ENCODE measurements at places on chromosomes 4 and X. TPM values are rescaled to one million over a fixed set of nuclear protein-coding genes. Genes with fewer than 3 reads are reported as not detected.
A peak's percentile ranks its signal among the peaks of the same experiment; 100 is the strongest.

GRCh38 chr4:16092682-16093319 is 9.0 kb upstream of the PROM1 start:
- no peak for DNase-seq

GRCh38 chrX:97524997-97525396 is 641.3 kb downstream of the RPA4 start:
- no peak for DNase-seq

DNA sequence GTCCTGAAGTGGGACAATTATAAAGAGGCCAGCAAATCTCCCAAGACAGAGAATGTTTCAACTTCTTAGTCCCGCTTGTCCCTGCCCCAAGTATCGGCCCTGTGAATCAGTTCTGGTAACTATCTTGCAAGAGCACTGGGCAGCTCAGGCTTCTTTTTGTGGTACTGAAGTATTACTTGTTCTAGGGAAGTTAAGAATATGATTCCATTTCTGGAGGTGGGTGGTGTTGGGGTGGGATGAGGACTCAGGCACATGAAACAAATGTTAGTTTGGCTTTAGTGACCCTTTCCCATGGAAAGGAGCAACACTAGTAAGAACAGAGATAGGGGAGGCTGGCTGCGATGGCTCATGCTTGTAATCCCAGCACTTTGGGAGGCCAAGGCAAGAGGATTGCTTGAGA is 28.9 kb downstream of the HOPX start:
- no peak for DNase-seq

GRCh38 chr4:154107337-154107736 is 318.5 kb upstream of the SFRP2 start:
- no peak for DNase-seq

GRCh38 chrX:69085826-69086225 is 79.4 kb downstream of the PJA1 start:
- DNase-seq = no peak

GRCh38 chr4:123168812-123169211 is 227.8 kb upstream of the SPRY1 start:
- no peak for DNase-seq

- DNase-seq = no peak
Measured at GRCh38 chr4:152735396-152735859, 44.1 kb downstream of the TIGD4 start.

GRCh38 chrX:13463608-13464007 is 105.8 kb upstream of the EGFL6 start:
- DNase-seq = peak; percentile 13

GRCh38 chr4:15706646-15707362 is 3.9 kb downstream of the BST1 start:
- DNase-seq = no peak

DNA sequence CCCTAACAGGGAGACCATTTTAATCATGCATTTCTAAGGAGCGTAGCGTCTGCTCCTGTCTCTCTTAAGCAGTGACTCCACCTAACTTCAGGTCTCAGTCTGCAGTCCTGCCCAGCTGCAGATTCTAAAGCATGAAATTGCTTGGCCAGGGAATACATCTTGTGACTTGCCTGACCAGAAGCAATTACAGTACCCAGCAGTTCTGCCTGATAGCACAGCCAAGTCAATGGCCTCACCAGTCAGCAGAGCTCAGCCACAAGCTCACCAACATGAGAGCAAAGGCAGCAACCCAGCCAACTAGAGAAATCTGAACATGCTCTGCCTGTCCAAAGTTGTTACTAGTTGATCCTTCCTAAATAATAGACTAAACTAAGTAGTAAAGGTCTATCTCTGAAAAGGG is 2011.9 kb upstream of the PCDH10 start:
- no peak for DNase-seq

GRCh38 chrX:576904-577560 is 53.6 kb upstream of the SHOX start:
- DNase-seq = no peak

DNA sequence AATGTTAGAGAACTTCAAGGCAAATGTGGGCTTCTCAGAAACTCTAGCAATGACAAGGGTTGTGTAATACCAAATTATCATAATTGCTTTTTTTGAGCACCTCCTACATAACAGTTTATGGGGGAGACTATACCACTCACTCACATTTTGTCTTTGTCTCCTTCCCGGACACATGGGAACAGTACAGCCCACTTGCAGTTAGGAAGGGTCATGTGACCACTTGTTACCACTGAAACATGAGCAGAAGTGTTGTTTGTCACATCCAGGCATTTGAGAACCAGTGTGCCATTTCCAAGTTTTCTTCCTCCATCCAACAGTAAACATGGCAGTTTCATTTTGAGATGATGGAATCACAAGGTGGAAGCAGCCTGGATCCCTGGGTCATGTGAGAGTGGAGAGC is 6.9 kb downstream of the MAGEA11 start:
- no peak for DNase-seq

DNA sequence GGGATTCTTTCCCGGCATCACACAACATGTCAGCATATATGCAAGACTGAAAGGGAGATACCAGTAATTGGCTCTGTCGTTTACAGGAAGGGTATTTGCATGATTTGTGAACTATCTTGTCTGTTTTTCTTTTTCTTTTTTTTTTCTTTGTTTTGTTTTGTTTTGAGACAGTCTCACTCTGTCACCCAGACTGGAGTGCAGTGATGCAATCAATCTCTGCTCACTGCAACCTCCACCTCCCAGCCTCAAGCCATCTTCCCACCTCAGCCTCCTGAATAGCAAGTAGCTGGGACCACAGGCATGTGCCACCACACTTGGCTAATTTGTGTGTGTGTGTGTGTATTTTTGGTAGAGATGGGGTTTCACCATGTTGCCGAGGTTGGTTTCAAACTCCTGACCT is 262.7 kb upstream of the F9 start:
- no peak for DNase-seq

DNA sequence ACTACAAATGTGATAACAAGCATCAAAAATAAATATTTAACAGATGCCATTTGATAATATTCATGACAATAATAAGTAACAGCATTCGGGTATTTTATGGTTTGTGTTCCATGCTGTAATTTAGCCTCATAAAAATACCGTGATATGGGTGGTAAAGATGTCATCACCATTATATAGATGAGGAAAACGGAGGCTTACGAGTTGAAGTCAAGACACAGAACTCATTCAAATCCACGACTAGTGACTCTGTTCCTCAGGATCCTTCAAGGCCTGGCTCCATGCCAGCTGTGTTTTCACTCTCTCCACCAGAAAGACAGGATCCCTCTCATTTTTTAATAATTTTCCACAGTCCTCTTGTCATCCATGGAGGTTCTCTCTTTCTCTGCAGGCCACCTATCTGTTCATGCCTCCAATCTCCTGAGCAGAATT is 94.5 kb downstream of the APBB2 start:
- DNase-seq = no peak

- no peak for DNase-seq
Measured at GRCh38 chrX:147981038-147981752, at the start of gene FMR1NB. Gene FMR1NB, plus strand, starts transcription at chrX:147981337. Its CDS starts 66 bp downstream, at chrX:147981403.

GRCh38 chrX:96764864-96765263 is 80.2 kb downstream of the DIAPH2 start:
- DNase-seq = no peak

DNA sequence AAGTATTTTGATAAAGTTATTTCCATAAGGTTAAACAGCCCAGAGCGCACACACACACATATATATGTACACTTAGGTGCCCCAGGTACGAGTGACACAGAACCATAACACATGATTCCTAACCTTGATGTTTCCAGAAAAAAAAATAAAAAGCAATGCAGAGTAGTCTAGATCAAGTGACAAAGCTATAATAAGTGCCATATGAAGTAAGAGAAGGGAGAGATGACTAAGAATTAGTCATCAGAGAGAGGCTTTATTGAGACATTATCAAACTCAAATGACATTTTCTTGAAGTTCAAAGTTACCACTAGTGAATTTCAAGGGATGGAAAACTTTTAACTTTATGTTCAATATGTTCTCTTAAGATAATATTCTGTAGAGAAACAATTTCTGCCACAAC is 215.0 kb downstream of the HTR2C start:
- DNase-seq = no peak

DNA sequence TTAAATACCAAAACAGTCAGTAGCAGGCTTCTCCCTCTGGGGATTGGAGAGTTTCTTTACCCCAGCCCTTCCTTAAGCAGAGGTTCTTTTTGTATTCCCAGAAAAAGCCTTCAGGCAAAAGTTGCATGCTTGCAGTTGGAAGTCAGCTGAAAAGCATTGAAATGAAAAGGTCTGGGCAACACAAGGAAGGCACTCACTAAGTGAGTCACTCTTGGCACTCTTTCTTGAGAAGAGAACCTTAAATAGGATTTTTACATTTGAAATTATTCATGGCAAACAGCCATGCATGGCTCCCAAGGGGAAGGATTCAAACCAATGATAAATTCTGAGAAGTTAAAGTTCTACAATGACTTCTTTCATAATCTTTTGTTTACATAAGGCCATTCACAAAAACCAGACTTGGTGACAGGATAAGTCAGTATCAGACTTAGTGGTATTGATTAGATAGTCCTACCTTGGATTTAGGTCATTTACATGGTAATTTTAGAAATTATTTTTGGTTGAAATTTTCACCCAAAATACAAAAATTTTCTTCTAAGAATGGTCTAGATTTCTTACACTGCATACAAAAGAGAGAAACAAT is 2068.9 kb downstream of the PCDH7 start:
- DNase-seq = no peak

GRCh38 chr4:164866817-164867490 is 10.0 kb upstream of the APELA start:
- no peak for DNase-seq

DNA sequence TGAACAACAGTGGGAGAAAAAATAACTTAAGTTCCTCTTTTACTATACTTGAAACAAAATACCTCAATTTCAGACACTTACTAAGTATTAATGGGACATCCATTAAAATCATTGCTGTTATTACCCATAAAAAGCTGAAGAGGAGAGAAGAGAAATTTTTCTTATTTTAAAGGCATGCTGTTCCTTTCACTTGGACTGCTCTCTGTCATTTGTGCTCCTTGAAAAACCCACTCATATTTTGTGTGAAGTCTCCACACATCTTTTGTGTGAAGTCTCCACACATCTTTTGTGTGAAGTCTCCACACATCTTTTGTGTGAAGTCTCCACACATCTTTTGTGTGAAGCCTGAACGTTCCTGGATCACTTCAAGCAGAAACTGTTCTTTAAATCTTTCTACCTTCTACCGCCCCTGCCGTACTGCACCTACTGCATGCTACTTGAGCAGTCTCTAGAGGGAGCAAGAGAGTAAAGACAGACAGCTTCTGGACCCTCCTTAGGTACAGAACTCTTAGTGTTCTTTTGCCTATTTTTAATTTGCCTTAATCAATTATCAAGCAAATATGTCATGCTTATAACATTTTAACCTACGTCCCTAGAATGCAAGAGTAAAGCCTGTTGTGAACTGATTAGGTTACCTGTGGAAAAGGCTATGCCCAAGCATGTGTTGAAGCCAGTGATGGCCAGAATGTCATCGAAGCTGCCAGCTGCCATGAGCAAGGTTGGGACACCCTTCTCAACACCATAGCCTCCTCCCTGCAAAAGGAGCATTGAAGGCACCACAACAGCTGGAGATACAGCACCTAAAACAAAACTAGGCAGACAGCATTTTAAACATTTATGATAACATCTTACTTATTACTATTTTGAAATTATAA is 27.1 kb upstream of the SLC9B1 start:
- no peak for DNase-seq

DNA sequence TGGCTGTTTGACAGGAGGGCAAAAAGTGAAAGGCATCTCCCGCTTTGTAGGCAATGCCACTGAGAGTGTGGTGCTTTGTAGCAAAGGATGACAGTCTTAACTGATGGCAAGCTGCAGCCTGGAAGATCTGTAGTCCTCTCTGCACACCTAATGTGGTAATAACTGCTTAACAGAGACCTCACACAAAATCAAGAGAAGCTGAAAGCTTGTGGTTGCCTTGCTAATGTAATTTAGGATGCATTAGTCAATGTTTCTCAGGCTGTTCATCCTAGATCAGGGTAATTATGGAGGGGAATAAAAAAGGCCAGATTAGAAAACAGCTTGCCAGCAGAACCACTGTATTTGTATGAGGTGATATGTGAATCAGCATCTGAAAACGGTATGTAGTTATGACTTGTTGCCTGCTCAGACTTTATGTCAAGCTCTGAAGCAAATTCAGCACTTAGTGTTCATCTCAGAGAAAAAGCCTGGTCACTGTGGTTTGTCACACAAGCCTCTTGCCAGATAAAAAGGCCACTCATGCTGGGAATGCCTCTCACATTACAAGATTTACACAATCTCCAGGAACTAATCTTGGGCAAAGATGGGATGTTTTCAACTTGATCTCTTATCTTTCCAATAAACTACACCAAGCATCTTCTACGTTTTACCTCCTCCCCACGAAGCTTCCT is 130.8 kb downstream of the ENOX2 start:
- DNase-seq = no peak

DNA sequence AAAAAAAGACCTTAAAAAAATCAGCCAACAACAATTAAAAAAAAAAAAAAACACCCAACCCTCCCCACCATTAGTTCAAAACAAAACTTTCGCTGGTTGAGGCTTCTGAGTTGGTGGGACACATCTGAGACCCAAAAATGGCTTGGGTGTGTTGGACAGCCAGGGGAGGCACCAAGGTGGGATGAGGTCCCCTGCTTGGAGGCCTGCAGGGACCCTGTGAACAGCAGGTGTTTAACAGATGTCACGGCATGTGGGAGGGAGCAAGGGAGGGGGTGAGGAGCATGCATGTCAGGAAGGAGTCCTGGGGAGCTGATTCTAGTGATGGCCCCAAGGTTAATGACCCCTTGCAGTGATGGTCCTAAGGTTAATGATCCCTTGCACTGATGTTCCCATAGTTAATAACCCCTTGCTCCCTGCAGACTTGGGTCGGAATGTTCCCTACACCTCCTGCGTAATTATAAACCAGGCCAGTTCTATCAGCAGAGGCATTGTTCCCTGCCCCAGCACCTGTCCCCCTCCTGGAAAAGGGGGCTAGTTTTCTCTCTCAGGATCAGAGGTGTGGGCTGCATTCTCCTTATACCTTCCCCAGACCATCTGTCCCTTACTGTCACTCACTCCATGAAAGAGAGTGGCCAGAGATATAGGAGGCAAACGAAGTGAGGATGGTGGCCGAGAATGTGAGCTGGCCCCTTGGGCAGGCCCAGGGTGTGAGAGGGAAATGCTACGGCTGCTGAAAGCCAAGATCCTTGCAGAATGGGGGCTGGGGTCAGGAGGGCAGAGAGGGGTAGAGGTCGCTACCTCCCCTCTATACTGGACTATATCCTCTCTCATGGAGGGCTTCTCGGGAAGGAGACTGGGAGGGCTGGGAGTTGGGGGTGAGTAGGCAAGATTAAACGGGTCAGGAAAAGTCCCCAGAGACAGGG is 2.3 kb upstream of the FOXP3 start:
- no peak for DNase-seq

- no peak for DNase-seq
Measured at GRCh38 chr4:106607558-106607957, 239.0 kb upstream of the GIMD1 start.

The DGKK gene
- not detected for total RNA-seq

The ART3 gene
- total RNA-seq = not detected

The IL13RA2 gene
- 42.2 TPM for total RNA-seq

The MAGEB2 gene
- total RNA-seq = not detected

The ADAM29 gene
- total RNA-seq = not detected

The SCML1 gene
- 20.1 TPM for total RNA-seq

The TMEM144 gene
- total RNA-seq = 24.2 TPM

The NUDT10 gene
- 3.8 TPM for total RNA-seq

The USP17L11 gene
- not detected for total RNA-seq

The ANXA10 gene
- total RNA-seq = not detected

The MAGEA10 gene
- not detected for total RNA-seq

The GABRE gene
- total RNA-seq = 286 TPM

The SMIM31 gene
- not detected for total RNA-seq

The SUPT20HL2 gene
- not detected for total RNA-seq

The SMIM10L2A gene
- 0.63 TPM for total RNA-seq

The ANOS1 gene
- total RNA-seq = 10.4 TPM
